HT-29 (cell line): ENCODE measurements at places on chromosomes 6 and 20. TPM values are rescaled to one million over a fixed set of nuclear protein-coding genes. Genes with fewer than 3 reads are reported as not detected.
A peak's percentile ranks its signal among the peaks of the same experiment; 100 is the strongest.

DNA sequence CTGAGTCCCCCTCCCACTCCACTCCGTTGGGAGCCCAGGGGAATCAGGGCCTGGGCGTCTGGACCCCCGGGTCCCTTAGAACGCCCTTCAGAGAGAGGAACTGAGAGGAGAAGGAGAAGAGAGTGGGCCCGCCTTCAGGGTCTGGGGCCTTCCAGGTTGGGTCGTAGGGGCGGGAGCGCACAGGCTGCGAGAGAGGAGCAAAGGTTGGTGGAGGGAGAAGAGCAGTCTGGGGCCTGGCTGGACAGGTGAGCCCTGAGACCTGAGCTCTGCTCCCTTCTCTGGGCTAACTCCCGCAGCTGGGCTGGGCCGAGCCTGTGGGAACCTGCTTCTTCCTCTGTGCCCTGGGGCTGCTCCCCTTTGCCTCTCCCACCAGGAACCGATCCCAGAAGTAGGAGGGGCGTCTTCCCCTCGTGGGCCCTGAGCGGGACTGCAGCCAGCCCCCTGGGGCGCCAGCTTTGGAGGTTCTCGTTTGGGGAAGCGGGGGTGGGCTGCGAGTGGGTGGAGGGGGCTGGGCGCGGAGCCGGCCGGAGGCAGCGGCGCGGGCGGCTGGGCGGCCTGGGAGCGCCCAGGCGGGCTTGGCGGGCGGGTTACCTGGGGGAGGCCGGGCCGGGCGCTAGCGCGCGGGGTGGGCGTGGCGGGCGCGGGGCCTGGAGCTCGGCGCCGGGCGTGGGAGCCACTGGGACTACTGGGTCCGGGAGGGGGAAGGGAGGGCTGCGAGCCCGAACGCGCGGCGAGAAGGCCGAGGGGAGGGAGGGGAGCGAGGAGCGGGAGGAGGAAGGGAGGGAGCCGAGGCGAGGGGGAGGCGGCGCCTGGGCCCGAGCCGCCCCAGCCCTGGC is at the start of gene DDR1:
Gene DDR1, plus strand, starts transcription at position 835 of the 836 bp plus-strand sequence. CDS start 4,211 bp downstream, outside the sequence.
- DNase-seq: peak; percentile 72

DNA sequence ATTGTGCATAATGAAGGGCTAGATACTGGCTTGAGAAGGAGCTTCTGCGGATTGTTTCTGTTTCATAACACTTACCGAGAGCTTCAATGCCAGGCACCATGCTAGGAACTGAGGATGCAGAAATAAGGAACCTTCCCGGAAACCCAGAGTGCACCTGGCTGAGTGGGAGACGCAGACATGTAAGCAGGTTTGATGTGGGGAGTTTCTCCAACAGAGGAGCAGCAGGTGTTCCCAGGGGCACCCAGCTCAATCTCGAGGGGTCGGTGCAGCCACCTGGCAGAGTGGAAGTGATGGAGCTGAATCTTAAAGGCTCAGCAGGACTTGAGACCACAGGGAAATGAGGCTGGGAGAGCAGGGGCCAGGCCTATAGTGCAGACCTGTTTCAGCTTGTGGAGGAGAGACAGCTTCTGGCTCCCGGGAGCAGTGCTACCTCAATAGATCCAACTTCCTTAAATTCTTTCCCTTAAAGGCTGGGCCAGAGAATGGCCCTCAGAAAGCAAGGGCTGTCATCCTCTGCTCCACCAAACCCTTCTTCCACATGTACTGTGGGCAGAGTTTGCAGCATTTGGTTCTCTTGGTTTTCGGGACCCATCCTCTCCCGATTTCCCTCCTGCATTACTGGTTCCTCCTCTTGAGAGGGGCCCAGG is 27.8 kb upstream of the SRC start:
- DNase-seq: no peak

DNA sequence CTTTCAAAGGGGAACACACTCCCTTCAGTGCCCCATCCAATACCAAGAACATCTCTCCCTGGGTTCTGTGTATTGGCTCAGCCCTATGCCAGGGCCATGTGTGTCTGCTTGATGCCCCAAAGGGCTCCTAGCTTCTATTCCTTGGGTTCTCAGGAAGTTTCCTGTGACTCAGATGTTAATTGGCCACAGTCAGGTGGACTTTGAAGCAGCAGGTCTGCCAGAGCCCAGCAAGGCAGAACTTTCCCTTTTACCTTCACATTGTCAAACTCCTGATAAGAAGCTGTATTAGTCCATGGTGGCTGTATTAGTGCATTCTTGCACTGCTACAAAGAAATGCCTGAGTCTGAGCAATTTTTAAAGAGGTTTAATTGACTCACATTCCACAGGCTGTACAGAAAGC is 116.0 kb upstream of the PTPRT start:
- no peak for DNase-seq

Gene STX11
- not detected in 2 replicates for total RNA-seq

DNA sequence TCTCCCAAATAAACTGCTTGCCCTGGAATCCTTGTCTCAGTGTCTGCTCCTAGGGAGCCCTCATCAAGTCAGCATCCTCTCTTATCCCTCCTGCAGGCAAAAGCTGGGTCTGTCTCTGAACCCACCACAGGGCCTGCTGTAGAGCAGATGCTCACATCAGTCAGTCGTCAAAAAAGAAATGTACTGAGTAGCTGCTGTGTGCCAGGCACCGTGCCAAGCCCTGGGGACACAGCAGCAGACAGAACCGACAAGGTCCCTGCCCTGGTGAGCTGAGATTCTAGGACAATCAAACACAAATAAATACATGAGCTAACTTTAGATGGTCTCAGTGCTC is 68.5 kb downstream of the EYA2 start:
- no peak for DNase-seq
